ENCODE measurements at places on chromosomes 5 and 9.
A peak's percentile ranks its signal among the peaks of the same experiment; 100 is the strongest.

DNA sequence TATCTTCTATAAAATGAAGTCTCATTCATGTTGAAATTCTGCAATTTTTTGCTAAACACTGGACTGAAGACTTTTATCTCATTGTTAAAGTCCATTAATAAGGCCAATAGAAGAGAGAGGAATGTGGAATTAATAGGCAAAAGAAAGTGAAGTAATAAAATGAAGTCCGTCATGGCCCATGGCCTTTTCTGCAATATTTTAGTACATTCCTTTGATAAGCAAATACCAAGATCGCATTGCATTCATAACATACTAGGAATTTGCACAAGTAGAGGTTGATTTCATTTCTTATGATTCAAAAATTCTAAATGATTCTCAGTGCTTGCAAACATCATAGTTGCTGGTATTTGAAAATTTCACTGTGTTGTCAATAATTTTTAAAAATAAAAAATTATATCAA, 664.0 kb downstream of the NR2F1-AS1 start:
- no peak for DNase-seq

GRCh38 chr5:124932791-124933600, 186.6 kb upstream of the ZNF608 start:
- peak; percentile 84 for DNase-seq

- DNase-seq, result no peak
Observed at GRCh38 chr5:129367883-129368282, 92.2 kb upstream of the ADAMTS19 start.

DNA sequence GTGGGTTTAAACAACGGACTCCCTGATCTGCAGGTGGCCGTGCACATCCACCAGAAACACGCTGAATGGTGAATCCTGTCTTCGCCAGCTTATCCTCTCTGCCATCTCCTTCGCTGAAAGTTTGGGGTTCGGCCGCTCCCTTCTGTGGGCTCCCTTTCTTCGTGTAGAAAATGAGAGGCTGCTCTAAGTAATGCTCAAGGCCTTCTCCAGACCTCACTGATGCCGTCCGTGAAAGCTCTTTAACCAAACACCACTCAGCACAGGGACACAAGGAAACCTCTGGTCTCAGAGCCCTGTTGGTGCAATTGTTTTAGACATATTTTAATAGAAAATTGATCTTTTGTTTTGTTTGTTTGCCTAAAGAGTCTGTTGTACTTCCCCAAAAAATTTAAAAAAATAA, 596.5 kb downstream of the IRX1 start:
- DNase-seq, result no peak

DNA sequence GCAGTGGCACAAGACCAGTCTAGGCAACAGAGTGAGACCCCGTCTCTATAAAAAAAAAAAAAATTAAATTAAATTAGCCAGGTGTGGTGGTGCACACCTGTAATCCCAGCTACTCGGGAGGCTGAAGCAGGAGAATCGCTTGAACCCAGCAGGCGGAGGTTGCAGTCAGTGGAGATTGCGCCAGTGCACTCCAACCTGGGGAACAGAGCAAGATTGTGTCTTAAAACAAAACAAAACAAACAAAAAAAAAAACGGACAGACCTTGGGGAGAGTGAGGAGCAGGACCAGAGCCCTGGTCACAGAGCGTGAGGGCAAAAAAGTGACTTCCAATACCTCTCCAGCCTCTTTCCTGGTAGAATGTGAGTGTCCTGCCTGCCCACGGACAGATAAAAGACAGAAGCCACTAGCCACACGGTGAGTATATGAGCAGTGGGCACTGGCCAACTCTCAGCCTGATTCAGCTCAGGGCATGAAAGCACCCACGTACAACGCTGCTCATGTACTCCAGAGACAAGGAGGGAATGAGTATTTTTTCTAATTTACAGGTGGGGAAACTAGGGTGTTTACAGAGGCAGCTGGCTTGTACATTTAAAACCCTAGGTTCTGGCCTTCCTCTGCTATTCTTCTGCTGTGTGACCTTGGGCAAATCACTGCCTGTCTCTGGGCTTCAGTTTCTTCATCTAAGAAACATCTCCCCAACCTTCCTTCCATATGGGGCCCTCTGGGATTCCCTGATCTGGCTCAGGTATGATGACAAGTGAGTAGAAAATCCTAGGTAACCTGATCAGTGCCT, 1.8 kb downstream of the OLFML2A start:
- DNase-seq, result no peak

- no peak for DNase-seq
Observed at GRCh38 chr5:160969645-160970044, 117.6 kb upstream of the ATP10B start.

DNA sequence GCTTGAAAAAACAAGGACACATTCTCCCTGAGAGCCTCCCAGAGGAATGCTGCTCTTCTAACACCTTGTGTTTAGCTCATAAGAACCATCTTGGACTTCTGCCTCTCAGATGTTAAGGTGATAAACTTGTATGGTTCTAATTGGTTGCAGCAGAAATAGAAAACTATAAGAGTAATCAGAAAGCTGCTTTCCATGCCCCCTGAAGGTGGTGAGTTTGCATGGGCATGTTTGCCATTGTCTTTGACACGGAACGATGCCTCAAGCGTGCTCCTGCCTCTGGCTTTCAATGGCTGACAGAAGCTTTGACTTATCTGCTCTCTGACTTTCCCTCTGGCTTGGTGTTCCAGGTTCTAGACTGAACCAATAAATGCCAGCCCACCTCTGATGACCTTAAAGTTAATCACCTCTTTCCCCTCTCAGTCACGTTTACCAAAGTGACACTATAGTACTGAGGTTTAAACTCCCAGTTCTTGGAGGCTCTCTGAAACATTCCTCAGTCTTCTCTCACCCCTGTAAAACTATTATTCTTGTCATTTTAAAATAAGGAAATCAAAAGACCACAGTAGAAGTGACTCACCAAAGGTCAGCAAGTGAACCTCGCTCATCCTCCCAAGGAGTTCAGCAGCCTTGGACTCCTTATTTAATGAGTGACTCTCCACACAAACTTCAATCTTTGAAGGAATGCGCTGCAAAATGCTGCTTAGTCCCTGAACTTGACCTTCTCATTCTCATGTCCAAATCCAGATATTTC, 103.6 kb downstream of the PIK3R1 start:
- DNase-seq, result peak; percentile 91

DNA sequence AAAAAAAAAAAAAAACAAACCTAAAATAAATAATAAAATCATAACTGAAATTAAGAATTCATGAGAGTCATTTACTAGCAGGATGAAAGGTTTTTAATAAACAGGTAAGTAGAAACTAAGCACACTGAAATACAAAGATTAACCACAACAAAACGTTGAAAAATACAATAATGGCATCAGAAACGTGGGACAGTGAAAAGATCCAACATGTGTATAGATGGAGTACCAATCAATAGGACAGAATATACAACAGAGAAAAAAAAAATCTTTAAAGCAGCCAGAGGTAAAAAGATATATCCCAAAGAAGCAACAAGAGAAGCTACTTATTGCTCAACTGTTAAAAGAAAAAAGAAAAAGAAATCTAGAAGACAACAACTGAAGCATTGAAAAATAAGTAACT, 75.2 kb downstream of the RICTOR start:
- no peak for DNase-seq

DNA sequence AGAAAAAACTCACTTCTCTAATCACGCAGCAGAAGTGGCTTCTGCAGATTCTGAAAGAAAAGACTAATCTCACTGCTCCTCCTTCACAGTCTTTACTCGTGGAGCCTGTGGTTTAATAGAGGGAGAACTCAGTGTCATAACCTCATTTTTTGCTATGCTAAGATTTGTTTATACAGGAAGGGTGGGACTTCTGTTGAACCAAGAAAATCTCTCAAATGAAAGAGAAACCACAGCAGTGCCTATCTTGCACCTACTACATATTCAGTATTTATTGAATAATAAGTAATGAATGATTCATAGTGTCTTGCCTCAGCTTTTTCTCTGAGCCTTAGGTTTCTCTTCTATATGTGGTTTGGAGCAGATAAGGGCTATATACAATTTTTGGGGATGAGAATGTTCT, 136.1 kb upstream of the DMAC1 start:
- no peak for DNase-seq
